Right hindlimb (tissue), 1 donor: ENCODE measurements at places on chromosomes 3 and 15.

- DNase-seq: no peak
These were observed 690.2 kb upstream of the DPPA4 start for GRCh38 chr3:110027446-110028080.

GRCh38 chr3:116837483-116837882 lies 127.9 kb downstream of the TUSC7 start:
- no peak for DNase-seq

DNA sequence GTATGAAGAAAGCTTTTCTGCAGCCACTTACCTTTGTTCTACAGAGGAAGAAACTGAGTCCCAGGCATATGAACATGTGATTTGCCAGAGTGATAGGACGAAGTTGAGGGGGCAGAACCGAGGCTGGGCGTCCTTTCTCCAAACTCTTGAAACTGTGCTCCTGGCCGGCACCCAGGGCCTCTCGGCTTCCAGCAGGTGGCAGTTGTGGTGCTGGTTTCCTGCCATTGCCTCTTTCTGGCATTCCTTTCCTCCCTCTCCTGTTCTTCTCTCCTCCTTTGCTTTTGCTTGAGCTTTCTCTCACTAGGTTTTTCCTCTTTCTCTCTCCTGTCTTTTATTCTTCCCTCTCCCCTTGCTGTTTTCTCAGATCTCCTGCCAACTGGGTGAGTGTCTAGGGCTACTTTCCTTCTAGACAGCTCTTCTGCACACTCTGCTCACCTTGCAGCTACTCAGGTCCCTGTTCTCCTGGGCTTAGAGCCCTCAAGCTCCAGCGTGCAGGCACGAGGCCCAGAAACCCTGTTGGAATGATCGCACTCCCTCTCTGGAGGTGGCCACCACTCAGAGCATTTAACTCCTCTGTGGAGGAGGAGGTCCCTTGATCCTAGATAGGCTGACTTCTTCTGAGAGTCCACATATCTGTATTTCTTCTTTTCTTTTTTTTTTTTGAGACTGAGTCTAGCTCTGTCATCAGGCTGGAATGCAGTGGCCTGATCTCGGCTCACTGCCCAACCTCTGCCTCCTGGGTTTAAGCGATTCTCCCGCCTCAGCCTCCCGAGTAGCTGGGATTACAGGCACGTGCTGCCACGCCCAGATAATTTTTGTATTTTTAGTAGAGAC lies 26.2 kb downstream of the TRAK1 start:
- DNase-seq: peak; percentile 44

DNA sequence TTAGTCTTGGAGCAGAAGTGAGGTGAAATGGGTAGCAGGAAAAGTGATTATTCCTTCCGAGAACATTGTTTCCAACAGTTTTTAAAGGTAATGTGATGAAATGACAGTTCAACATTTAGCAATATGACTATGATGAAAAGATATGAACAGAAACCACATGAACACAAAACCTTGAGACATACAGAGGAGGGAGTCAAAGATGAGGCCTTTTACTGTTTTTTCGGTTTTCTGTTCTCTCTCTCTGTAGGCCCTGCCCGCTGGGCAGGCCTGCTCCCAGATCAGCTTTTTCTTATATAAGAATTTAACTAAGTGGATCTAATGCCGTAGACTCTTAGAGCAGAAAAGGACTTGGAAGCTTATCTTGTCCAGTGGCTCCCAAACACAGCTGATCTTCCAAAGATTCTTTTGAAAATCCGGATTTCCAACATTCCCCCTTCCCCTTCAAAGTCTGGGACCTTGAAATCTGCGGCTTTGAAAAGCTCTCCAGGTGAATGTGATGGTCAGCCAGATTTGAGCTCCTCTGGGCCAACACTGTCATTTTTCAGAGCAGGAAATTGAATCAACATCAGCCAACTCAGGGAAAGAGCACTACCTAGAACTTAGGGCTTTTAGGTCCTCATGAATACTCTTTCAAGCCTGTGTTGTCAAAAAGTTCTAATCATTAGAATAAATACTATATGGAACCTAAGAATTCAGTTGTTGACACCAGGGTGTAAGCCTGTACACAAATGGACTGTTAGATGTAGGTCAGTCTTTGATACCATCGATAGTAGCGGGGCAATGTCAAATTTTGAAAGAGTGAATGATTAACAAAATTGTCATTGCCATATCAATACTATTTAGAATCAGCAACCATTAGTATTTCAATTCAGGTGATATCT lies 372.7 kb downstream of the SHQ1 start:
- no peak for DNase-seq

DNA sequence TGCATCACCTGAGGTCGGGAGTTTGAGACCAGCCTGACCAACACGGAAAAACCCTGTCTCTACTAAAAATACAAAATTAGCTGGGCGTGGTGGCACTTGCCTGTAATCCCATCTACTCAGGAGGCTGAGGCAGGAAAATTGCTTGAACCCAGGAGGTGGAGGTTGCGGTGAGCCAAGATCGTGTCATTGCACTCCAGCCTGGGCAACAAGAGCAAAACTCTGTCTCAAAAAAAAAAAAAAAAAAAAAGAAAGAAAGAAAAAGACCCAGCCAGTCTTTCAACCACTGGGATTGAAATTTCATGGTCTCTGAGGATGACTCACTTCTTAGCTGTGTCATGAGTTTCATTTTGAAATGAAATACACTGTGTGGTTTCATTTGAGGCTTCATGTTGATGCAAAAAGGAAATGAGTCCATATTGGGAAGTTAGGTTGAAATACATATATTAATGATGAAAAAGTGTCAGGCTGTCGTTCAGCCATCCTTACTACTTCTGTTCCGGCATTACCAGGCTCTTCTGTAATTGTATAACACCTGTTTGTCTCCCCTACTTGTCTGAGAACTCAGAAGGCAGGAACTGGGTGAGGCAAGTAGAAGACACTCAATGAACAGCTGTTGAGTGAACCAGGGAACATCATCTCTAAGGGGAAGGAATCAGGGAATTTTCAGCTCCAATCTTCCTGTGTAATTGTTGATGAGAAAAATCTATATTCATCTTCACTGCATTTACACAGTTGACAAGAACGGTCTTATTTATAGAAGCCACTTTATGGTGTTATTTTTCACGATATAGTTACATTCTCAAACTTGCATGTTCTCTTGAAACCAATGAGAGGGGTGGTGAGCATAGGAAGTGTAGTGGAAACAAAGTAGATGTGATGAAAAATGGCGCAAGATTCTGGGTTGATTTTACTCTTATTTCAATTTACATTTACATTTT lies 87.4 kb downstream of the NFKBIZ start:
- no peak for DNase-seq

GRCh38 chr3:64741341-64741740 lies 53.5 kb upstream of the ADAMTS9 start:
- no peak for DNase-seq

- no peak for DNase-seq
These were observed 76.5 kb downstream of the NUP210 start for GRCh38 chr3:13343601-13344000.

- DNase-seq: no peak
These were observed 311.5 kb downstream of the EDEM1 start for GRCh38 chr3:5498981-5499380.

DNA sequence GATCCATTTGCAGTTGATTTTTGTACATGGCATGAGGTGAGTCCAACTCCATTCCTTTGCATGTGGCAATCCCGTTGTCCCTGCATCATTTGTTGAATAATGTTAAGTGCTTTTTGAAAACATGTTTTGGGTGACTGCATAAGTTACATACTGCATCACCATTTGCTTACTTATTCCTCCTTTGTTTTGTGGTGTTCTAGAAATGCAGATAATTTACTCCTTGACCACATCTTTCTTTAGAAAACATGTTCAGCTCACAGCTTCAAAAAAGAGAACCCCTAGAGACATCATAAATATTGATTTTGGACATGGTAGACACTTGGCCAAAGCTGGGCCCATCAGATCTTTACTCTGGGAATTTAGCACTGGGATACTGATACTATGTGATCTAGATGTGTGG lies 135.3 kb upstream of the DAZL start:
- DNase-seq: no peak

- peak; percentile 41 for DNase-seq
These were observed 420 bp downstream of the SLC27A2 start for GRCh38 chr15:50182219-50183013.

GRCh38 chr3:150681057-150681456 lies 22.7 kb downstream of the ERICH6 start:
- no peak for DNase-seq

- DNase-seq: no peak
These were observed 22.6 kb downstream of the OSTN start for GRCh38 chr3:191221638-191222037.

GRCh38 chr15:68352401-68353062 lies 75.0 kb downstream of the FEM1B start:
- no peak for DNase-seq

DNA sequence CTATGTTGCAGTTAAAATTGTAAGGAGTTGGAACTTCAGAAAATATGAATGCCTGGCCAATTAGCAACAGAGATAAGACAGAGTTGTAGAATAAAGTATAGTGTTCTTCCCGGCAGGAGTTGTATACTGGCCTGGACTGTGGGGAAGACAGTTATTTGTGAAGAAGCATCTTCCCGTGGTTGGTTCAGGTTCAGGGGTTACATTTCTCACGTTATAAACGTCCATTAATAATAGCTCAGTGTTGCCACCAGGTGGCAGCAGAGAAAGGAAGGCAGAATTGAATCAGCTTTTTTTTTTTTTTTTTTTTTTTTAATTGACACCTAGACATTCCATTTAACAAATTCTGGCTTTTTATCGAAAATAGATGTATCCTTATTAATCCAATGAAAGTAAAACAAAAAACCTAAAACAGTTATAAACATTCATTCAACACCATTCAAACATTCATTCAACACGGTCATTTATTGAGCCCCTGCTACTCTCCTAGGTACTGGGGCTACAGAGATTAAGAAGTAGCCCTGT lies 66.4 kb upstream of the NR2E3 start:
- peak; percentile 57 for DNase-seq

DNA sequence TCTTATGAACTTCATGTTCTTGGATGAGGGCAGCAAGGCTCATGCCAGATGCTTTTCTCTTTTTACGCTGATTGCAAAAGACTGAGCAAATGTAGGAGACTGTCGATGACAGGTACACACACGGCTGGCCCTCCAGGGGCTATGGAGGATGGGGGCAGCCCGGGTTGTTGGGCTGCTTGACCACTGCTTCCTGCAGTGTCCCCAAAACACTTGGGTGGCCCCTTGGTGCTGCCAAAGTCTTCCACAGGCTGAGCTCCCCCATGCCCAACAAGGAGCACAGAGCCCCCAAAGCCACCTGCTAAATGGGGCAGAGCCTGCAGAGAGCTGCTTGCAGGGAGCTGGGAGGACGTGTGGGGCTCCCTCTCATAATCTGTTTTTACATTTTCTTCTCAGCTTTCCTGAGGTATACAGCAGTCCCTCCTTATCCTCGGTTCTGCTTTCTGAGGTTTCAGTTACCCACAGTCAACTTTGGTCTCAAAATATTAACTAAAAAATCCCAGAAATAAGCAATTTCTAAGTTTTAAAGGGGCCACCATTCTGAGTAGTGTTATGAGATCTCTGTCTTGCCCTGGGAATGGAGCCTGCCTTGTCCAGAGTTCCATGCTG lies 7.3 kb downstream of the PRR23E start:
- DNase-seq: no peak

DNA sequence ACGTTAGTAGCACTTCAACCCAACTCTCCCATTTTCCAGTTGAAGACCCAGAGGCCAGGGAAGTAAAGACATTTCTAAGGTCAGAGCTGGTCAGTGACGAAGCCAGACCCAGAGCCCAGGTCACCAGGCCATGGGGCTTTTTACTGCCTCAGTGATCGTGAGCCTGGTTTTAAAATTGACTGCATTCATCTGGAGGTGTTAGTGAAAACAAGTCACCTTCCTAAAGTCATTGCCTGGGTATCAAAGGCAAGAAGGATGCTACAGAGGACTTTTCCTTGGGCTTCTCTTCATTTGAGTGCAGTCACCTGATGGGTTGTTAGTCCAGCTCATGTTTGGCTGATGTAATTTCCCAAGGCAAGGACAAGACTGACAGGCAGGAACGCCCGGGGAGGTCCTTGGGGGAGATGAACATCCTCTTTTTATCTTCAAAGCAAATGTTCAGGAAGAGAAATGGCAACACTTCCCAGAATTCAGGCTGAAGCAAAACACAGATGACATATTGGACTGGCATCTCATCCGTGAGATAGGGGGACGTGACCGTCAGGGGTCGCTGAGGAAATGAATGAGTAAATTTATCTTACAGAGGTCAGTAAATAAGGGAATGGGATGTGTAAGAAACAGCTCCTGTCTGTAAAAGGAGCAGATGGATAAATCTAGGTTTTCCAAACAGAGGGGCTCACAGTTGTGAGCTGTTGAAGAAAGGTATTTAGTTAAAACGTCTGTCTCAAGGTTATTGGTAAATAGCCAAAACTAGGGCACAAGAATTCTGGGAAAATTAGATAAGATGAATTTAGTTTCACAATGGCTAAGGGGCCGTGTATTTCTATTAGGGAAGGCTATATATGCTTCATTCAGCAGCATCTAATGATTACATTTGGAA lies 201.2 kb downstream of the OPA1 start:
- DNase-seq: no peak

- no peak for DNase-seq
These were observed 74.0 kb upstream of the SNRPA1 start for GRCh38 chr15:101368861-101369642.

DNA sequence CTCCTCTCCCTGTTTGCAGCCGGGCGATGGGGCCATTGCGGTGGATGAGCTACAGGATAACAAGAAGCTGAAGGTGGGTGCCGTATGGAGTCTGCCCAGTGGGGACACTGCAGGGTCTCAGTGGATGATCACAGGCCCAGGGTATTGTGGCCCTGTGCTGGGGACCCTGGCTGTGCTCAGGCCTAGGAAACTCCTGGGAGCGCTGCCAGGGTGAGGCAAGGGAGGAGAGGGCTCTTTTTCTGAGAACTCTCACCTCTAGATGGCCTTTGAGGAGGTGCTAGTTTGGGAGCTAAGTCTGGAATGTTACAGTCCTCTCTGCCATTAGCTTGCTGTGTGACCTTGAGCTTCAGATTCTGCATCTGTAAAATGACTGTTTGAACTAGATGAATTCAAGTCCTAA lies 16.4 kb downstream of the SLC24A1 start:
- DNase-seq: no peak

DNA sequence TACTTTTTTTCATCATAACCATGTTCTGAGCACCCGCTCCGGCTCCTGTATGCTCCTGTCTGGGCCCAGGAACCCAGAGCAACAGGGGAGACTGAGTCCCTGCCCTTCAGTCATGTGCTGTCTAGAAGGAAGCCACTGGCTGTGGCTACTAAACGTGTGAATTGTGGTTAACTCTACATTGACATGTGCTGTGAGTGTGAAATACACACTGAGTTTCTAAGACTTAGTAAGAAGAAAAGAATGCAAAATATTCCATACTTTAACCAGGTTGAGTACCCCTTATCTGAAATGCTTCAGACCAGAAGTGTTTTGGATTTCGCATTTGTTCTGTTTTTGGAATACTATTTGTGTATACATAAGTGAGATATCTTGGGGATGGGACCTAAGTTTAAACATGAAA lies 42.8 kb upstream of the CGNL1 start:
- no peak for DNase-seq

- no peak for DNase-seq
These were observed 431 bp downstream of the PFKFB4 start for GRCh38 chr3:48555949-48556795.

- peak; percentile 64 for DNase-seq
These were observed at the start of gene PLXNB1 for GRCh38 chr3:48429960-48430707. PLXNB1 (minus strand) TSS chr3:48430086; CDS start chr3:48424611, 5,475 bp downstream.

- no peak for DNase-seq
These were observed 66.0 kb upstream of the LRRFIP2 start for GRCh38 chr3:37240170-37240945.

- DNase-seq: no peak
These were observed 51.0 kb upstream of the LMCD1 start for GRCh38 chr3:8450618-8451017.

GRCh38 chr3:82587174-82587573 lies 825.7 kb upstream of the GBE1 start:
- no peak for DNase-seq
